ENCODE measurements at places on chromosomes 16 and 17. TPM values are rescaled to one million over a fixed set of nuclear protein-coding genes. Genes with fewer than 3 reads are reported as not detected.
A peak's percentile ranks its signal among the peaks of the same experiment; 100 is the strongest.

DNA sequence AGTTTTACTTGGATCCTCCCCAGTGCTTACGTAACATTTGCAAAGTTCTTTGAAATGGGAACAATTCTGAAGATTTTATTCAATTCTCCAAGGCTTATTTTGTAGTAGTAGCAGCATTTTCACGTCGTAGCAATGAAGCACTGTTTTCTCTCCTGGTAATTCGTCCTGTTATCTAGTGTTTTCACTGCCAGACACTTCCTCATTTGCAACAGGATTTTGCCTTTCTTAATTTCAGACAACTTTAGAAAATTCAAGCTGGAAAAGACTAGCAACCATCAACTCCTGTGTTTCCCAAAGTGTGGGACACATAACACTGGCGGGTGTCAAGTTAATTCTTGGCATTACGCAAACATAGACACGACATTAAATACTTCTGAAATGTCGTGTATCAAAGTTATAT, 131.6 kb downstream of the CHD9NB start:
- peaks cover 5% of the 10 kb centered on the region for H3K27me3 ChIP-seq
- H3K4me3 ChIP-seq: no peak overlapping the region
- H3K27ac ChIP-seq: no peak overlapping the region
- no peaks in the 10 kb centered on the region for H3K4me1 ChIP-seq
- no peak for DNase-seq
- no peaks in the 10 kb centered on the region for H3K36me3 ChIP-seq

- no peak overlapping the region for H3K4me3 ChIP-seq
- no peak for DNase-seq
- H3K27ac ChIP-seq: no peak overlapping the region
- H3K36me3 ChIP-seq: no peaks in the 10 kb centered on the region
- no peaks in the 10 kb centered on the region for H3K27me3 ChIP-seq
- peaks cover 4% of the 10 kb centered on the region for H3K4me1 ChIP-seq
Observed at GRCh38 chr16:81921843-81922584, 89.3 kb downstream of the SDR42E1 start.

DNA sequence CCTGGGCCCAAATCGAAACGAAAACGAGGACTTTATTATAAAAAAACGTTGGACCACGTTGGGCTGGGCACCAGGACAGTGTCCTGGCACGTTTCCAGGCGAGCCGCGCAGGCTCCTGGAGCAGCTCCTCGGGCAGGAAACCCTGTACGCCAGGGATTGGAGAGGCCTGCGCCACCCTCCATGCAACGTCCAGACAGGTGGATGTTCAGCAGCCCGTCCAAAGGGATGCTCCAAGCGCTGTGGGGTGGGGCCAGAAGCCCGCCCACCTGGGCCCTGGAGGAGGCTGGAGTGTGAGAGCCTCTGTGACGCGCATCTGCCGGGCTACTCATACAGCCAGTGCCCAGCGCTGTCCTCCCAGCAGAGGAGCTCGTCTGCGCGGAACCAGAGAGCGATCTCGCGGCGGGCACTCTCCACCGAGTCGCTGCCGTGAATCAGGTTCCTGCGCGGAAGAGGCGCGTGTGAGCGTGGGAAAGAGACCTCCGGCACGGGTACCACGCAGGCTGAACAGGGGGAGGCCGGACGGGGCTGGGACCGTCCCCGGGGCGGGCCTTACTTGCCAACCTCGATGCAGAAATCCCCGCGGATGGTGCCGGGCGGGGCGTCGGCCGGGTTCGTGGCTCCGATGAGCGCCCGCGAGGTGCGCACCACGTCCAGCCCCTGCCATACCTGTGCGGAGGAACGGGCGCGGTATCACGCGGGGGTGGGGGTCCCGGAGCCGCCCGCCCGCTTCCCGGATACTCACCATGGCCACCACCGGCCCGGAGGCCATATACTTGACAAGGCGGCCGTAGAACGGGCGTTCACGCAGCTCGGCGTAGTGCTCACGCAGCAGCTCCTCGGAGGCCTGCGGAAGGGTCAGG, 785 bp downstream of the NME3 start:
- H3K27me3 ChIP-seq: no peaks in the 10 kb centered on the region
- H3K27ac ChIP-seq: peak overlapping the region; percentile 80
- peak overlapping the region; percentile 80 for H3K4me3 ChIP-seq
- H3K4me1 ChIP-seq: peaks cover 15% of the 10 kb centered on the region
- peaks cover 10% of the 10 kb centered on the region for H3K36me3 ChIP-seq

DNA sequence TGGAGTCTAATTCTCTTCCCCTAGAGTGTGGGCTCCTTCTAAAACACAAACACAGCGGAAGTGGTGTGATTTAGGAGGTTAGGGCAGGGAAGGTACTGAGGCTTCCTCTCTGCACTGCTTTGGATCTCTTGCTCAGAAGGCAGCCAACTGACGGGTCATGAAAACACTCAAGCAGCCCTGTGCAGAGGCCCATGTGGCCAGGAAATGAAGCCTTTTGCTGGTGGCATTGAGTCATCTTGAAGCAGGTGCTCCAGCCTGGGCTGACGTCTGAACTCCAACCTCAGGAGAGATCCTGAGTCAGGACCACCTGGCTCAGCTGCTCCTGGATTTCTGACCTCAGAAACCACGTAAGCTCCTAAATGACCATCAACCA, 72.9 kb downstream of the MRM1 start:
- peak; percentile 48 for DNase-seq
- peaks cover 50% of the 10 kb centered on the region for H3K4me1 ChIP-seq

DNA sequence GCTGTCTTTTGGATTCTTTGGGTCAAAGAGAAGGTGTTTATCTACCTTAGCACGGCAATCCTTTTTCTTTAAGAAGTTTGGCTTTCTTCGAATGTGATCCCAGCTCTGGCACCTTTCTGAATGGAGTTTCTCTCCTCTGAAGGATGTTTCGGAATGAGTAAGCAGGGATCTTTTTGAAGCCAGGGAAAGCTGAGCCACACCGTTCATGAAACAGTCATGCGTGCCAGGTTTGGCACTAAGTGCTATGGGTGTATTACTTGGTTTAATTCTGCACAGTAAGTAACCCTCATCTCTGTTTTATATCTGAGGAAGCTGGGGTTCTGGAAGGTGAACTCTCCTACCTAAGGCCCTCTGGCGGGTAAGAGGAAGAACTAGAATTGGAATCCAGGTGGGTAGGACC, 234.5 kb downstream of the NTN1 start:
- no peaks in the 10 kb centered on the region for H3K27me3 ChIP-seq
- peaks cover 28% of the 10 kb centered on the region for H3K4me1 ChIP-seq
- H3K36me3 ChIP-seq: no peaks in the 10 kb centered on the region
- no peak for DNase-seq
- no peak overlapping the region for H3K4me3 ChIP-seq

DNA sequence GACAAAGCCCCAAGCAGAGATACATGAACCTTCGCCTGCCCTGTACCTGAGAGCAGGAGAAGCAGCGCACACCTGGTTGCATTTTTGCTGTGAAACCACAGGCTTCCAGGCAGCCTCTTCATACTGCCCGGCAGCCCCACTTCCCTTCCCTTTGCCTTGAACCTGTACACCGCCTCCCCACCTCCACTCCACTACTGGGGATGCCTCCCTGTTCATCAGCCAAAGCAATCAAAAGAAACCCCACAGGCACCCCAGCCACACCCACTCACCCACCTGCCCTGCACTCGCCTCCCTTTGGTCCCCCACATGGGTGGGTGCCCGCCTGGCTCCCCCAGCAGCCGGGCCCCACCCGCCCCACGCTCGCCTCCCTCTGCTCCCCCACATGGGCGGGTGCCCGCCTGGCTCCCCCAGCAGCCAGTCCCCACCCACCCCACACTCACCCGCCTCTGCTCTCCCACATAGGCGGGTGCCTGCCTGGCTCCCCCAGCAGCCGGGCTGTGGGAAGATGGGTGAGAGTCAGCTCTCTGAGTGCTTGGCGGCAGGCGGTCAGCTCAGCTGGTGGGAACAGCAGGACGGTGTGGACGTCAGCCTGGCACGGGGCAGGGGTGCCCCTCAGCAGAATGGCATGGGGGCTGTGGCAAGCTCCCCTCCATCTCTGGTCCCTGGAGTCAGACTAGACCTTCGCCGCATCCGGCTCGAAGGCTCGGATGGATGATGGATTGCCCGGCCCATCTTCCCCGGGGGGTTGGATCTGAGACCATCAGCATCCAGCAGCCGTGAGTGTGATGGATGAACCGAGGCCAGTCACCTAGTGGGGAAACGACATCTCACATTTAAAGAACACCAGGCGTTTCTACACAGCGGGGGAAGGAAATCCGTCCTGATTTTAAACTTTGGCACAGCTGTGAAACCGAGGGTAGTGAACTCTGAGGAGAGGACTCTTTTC, 135.6 kb downstream of the BANP start:
- no peak for DNase-seq
- no peaks in the 10 kb centered on the region for H3K27me3 ChIP-seq
- no peak overlapping the region for H3K27ac ChIP-seq
- peaks cover 4% of the 10 kb centered on the region for H3K36me3 ChIP-seq
- no peak overlapping the region for H3K4me3 ChIP-seq
- no peaks in the 10 kb centered on the region for H3K4me1 ChIP-seq

DNA sequence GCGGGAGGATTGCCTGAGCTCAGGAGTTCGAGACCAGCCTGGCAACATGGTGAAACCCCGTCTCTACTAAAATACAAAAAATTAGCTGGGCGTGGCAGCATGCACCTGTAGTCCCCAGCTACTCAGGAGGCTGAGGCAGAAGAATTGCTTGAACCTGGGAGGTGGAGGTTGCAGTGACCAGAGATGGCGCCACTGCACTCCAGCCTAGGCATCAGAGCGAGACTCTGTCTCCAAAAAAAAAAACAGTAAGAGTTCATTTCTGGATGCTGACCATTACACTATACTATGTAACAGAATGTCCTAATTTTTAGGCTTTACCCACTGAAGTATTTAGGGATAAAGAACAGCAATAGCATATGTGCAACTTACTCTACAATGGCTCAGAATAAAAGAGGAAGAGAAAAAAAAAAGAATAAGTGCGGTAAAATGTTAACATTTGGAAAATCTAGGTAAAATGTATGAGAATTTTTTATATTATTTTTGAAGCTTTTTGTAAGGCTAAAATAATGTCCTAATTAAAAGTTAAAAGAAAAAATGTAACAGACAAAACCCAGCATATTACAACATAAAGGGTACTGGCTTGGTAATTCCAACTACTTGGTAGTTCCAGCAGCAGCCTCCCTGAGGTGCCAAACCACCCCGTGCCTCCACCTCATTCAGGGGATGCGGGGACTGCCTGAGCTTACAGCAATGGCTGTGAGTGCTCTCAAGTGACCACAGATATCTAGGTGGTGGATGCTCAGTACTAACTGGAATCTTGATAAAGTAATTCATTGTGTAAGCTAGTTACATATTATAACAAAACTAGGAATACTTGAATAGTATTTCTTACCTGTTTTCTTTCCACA, 10.9 kb downstream of the COPS3 start:
- H3K27me3 ChIP-seq: no peaks in the 10 kb centered on the region

- DNase-seq: no peak
- no peak overlapping the region for H3K27ac ChIP-seq
- no peak overlapping the region for H3K4me3 ChIP-seq
- H3K36me3 ChIP-seq: no peaks in the 10 kb centered on the region
- H3K27me3 ChIP-seq: peaks cover 32% of the 10 kb centered on the region
Observed at GRCh38 chr16:87016046-87017035, 300.9 kb downstream of the C16orf95 start.

DNA sequence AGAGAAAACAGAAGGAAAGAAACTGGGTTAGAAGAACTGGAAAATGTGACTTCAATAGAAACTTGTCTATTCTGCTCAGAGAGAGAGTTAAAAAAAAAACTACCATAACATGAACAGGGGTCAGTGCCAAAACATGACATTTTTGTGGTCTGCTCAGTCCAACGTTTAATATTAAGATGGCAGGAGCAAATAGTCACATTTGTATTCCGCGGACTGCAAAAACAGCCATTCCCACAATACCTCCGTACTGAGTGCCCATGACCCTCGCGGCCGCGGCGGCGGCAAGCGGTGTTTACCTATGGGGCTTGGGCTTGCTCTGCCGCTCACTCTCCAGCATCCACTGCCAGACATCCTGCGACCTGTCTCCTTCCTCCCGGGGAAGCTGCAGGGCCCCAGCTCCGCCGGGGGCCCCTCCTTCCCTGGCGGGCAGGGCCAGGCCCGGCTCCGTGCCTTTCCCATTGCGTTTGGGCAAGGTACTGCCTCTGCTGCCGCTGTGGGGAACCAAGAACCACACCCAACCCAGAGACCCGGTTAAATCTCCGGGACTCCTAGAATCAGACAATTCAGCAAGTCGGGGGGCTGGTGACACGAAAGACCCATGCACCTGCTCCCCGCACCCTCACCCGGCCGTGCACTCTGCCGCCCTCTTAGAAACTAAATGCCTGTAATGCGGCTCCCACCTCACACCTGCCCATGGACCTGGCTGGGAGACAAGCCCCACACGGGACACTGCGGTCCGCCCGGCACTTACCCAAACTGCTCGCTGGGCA, 24.7 kb downstream of the AXIN2 start:
- H3K4me1 ChIP-seq: peaks cover 18% of the 10 kb centered on the region
- no peak for DNase-seq
- no peak overlapping the region for H3K4me3 ChIP-seq
- H3K36me3 ChIP-seq: peaks cover 27% of the 10 kb centered on the region
- H3K27ac ChIP-seq: no peak overlapping the region
- H3K27me3 ChIP-seq: no peaks in the 10 kb centered on the region

- H3K27me3 ChIP-seq: no peaks in the 10 kb centered on the region
- no peak for DNase-seq
- H3K27ac ChIP-seq: no peak overlapping the region
- H3K4me1 ChIP-seq: no peaks in the 10 kb centered on the region
- H3K36me3 ChIP-seq: no peaks in the 10 kb centered on the region
- H3K4me3 ChIP-seq: no peak overlapping the region
Observed at GRCh38 chr16:50494501-50495491, 53.4 kb upstream of the NKD1 start.

DNA sequence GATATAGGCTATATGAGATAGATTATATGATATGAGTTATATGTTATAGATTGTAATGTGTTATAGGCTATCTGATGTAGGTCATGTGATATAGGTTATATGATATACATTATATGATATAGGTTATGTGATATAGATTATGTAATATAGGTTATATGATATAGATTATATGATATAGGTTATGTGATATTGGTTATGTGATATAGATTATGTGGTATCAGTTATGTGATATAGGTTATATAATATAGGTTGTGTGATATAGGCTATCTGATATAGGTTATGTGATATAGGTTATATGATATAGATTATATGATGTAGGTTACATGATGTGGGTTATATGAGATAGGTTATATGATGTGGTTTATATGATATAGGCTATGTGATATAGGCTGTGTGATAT, 68.5 kb downstream of the RGS9 start:
- no peak overlapping the region for H3K27ac ChIP-seq
- H3K4me1 ChIP-seq: no peaks in the 10 kb centered on the region
- DNase-seq: no peak
- H3K4me3 ChIP-seq: no peak overlapping the region
- H3K27me3 ChIP-seq: no peaks in the 10 kb centered on the region

DNA sequence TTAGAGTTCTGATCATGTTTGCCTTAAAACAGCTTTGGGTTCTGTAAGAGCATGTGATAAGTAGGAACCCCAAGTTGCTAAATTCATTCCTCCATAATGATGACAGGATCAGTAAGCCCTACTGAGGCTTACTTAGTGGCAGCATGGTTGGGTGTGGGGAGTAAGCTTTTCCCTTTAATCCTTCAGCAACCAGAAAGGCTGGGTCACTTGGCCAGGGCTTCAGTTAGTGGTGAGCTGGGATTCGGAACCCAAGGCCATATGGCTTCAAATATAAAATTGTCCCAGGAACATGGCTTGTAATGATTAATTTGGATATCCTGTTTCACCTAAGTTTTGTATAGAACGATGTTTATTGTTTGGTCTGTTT, 850 bp downstream of the GINS3 start:
- peaks cover 9% of the 10 kb centered on the region for H3K4me1 ChIP-seq
- no peak for DNase-seq
- H3K36me3 ChIP-seq: no peaks in the 10 kb centered on the region
- peak overlapping the region; percentile 98 for H3K4me3 ChIP-seq

The IRX5 gene
- not detected for polyA plus RNA-seq

The GPR139 gene
- not detected for polyA plus RNA-seq

The HS3ST3A1 gene
- 4.5 TPM for polyA plus RNA-seq
